Hepatic stellate cell (primary cell): ENCODE measurements at places on chromosomes 11 and 22.

- DNase-seq = peak; percentile 75
Measured at GRCh38 chr22:24140357-24140756, 40.9 kb upstream of the SUSD2 start.

GRCh38 chr22:31496735-31497146, 405 bp downstream of the SFI1 start:
- peak; percentile 18 for DNase-seq

DNA sequence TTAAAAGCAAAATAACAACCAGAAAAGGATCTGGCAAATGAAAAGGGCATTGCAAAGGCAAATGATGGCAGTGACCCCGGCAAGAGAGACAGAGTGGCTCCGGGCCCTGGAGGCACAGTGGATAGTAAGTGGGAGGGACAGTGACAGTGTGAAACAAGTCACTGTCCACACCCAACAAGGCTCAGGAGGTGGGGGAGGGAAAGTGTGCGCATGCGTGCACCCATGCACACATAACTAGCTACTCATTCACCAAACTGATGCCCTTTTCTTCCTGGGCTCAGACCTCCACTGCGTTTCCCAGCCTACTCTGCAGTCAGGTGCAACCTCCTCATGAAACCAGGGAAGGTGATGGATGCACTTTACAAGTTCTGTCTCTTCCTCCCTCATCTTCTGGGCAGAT, 108.4 kb downstream of the SHANK2 start:
- no peak for DNase-seq

- no peak for DNase-seq
Measured at GRCh38 chr11:75271730-75272129, 31.2 kb downstream of the TPBGL start.

DNA sequence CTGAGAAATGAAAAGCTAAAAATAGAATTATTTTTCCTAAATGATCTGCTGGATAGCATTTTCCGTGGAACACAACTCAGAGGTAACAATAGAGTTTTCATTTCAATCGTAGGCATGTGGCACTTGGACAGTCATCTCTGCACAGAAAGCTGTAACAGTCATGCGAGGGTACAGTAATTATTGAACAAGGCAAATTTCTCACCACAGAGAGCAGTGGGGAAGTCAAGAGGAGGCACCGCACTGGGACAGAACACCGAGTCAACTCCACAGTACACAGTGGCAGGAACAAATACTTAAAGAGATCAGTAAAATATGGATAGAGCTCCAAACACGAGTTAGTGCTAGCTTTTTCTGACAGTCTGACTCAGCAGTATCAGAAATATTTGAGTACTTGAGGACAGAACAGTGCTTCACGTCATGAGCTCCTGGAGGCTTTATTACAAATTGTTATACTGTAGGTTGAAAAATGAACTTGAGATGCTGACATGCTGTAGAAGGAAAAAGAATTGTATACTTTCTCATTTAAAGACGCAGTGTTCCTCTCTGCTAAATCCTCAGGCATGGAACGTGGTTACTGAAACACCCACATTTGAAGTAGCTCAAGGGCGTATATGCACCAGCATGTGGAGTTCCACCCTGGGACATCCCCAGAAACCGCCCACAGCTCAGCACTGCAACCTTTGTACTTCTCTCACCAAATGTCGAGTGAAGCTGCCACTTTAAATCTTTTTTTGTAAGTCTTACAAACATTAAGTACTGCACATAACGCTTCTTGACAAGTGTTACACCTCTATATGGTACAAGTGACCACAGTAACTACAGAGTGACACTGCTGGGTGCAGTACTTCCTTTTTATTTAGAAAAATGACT, 27.4 kb upstream of the YPEL1 start:
- DNase-seq = no peak

DNA sequence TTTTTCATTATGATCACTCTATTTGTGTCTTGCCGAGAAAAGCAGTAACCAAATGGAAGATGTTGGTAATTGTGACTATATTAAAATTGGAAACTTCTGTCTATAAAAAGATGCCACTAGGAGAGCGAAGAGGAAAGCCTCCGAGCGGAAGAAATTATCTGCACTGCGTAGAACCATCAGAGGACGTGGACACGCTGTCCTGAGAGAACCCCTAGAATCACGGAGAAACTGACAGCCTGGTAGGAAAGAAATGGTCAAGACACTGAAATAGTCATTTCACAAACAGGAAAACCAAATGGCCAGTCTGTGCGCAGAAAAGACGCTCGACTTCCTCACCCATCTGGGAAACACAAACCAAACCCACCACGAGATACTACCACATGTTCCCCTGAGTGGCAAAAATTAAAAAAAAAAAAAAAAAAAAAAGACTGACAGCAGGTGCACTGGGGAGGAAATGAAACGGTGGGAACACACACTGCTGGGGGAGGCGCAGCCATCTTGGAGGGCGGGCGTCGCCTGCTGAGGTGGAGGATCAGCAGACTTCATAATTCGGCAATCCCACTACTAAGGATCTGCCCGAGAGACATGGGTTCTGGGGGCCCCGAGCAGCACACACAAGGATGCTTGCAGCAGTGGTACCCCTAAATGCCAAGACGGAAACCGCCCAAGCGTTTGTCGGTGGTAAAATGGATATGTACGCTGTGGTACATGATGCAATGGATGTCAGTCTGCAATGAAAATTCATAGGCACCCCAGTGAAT, 21.3 kb downstream of the IFITM10 start:
- DNase-seq = no peak

DNA sequence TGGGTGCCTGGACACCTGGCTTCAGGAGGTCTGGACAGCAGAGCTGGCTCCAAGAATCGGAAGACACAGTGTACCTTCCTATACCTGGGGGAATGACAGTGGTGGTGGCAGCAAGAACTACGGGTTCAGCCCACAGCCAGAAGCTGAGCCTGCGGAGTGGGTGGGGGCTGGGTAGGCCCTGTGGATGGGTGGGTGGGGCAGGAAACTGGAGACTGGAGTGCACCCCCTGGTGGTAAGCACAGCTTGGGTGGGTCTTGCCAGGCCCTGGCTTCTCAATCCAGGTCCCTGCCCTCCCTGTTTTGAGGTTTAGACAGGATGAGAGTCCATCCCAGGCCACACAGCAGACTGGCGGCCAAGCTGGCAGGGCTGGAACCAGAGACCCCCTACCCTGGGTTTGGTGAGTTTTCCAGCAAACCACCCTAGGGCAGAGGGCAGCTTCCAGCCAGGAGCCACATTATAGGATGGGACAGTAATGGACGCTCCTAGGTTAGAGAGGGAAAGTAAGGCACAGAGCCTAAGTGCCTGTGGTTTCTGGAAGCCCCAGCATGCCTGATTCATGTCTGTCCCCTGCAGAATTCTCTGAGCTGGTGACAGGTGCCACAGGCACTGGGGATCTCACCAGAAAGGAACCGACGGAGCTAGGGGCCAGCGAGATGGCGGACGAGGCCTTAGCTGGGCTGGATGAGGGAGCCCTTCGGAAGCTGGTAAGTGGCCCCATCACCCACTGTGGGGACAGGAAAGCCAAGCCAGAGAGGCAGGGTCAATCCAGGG, 1.7 kb downstream of the SMTN start:
- peak; percentile 90 for DNase-seq

DNA sequence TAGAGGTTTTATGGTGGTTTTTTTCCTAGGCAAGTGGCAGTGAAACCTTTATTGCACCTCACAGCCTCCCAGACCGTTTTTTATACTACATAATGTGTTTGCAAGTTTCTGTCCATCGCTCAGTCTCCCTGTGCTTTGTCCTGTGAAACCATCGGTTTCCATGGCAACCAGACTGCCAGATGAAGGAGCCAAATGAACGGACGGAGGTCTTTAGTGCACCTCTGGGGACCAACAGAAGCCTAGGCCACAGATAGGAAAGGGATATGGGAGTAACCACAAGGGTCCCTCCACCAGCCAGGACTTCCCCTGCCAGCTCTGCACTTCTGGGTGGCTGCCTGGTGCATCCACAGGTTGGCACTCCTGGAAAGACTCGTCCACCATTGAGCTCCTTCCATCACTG, 165.0 kb downstream of the CHST1 start:
- no peak for DNase-seq

DNA sequence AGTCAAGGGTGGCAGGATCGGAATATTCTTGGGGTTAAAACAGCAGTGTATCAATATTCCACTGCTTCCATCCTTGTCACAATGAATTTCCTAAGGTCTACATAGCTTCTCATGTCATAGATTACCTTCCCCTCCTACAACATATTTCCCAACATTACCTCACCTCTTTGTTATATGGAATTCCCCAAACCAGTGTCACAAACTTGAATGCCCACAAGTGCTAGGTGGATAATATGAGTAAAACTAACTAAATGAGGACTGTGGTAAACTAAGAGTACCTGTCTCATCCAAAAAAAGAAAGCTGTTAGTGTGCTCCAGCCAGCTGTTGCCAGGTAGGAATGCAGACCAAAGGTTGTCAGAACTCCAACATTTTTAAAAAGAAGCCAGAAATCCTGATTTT, 17.0 kb upstream of the NUCB2 start:
- DNase-seq = no peak

- no peak for DNase-seq
Measured at GRCh38 chr11:100766764-100767163, 79.7 kb downstream of the ARHGAP42 start.

GRCh38 chr11:8292351-8292750, 28.7 kb upstream of the LMO1 start:
- DNase-seq = no peak

DNA sequence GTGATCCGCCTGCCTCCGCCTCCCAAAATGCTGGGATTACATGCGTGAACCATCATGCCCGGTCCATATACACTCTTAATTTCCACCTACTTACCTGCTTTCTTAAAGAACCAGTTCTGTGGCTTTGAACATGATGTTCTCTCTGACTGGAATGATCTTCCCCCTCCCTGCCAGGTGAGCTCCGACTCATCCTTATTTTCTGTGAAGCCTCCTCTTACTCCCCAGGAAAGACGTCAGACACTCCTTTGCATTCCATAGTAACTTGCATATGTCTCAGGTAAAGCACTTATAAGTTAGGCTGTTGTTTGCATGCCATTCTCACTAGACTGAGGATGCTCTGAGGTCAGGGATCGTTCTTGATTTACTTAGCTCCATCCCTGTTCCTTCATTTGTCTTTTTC, 91.8 kb upstream of the RAB1B start:
- DNase-seq = no peak

DNA sequence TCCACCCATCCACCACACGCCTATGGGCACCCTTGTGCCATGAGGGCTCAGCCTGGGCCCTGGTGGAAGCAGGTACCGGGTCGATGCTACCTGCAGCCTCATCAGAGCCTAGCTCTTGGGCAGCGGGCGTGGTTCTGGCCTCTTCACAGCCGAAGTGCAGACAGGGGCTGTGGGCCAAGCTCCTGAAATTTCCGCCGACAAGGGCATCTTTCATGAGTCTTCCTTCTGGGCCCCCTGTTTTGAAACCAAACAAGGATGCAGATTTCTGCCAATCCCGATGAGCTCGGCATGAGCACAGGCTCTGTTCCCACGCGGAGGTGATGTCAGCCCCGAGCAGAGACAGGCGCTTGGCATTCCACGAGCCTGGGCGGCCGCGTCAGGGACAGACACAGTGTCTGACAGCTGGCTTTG, 22.6 kb upstream of the MGAT3 start:
- no peak for DNase-seq

DNA sequence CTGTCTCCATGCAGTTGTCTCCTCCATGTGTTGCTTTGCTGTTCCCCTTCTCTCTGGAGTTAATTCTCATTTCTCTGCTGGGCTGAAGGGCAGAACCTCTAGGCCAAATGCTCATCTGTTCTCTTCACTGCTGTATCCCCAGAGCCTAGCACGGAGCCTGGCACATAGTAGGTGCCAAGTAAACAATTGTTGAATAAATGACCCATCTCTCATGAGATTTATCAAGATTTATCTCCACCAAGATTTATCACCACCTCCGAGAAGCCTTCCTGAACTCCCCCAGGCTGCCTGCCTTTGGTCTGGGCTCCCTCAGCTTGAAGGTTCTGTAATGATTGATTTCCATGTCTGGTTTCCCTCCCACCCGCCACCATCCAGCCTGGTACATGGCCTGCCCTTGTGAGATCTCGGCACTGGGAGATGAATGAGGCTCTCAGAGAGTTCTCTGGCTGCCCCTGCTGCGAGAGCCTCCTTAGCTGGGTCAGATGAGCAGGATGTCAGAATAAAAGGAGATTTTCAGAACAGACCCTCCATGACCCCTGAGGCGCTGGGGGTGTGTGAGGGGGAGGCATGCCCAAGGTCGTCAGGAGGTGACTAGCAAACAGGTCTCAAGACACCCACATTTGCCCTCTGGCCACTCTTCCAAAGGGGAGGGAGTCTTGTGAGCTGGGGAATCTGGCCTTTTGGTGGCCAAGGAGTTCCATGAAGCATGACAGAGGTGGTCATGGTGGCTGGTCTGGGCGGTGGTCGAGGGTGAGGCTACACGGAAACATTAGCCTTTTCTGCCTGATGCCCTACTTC, 2.4 kb upstream of the GDPD5 start:
- DNase-seq = no peak

DNA sequence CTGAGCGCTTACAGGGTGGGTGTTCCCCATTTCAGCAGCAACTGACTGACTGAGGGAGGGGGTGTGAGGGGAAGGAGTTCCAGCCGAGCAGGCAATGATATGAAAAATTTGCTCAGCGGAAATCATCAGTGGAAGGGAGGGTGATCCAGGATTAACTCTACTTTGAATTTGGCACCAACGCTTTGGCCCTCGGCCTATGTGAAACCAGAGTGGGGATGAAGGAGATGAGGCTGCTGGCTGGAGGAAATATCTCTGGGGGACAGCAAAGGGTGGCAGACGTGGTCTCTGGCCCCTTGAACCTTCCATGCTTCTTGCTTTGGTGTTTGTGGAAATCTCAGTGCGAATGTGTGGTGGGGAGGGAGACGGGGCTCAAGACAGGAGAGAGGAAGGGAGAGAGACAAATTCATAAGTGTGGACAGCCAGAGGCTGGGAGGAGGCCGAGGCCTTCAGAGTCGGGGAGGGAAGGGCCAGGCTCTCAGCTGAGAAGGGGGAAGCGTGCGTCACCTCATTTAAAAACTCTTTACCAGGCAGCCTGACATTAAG, 83.6 kb downstream of the FDX1 start:
- no peak for DNase-seq

GRCh38 chr11:112596324-112596723, 335.7 kb upstream of the PLET1 start:
- no peak for DNase-seq

DNA sequence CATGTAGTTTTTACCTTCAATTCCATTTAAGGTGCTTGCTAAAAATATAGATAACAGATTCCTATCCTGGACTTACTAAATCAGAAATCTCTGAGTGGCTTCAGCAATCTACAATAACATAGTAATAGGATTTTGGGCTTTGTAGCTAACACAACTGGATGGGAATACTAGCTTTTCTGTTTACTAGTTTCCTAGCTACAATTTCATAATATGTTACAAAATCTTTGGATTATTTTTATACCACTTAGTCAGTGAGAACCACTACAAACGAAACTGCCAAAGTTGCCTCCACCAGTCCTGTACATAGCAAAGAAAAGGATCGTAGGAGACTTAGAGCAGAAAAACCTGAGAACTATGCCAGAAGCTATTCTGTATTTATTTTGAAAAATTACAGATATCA, 87.7 kb upstream of the ANO3 start:
- DNase-seq = peak; percentile 8

DNA sequence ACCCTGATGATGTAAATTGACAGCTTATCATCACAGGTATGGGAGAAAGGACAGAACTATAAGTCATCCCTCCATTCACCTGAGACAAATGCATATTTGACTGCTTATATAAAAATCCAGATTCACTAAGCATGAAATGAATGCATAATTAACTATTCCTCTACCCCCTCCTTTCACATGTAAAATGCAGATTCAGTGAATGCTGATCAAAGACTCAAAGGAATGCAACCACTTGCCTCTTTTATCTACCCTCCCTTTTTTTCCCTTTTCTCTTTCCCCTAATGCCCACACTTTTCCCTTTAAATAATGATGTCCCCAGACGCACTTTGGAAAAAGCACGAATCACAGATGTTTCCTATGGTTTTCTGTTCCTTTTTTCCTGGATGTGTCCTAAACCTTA, 4.5 kb upstream of the PLAAT4 start:
- DNase-seq = no peak
